ENCODE measurements at places on chromosomes 2 and 18. TPM values are rescaled to one million over a fixed set of nuclear protein-coding genes. Genes with fewer than 3 reads are reported as not detected.

MYCN gene
- total RNA-seq: not detected

EN1 gene
- total RNA-seq: not detected

PRKAG3 gene
- not detected for total RNA-seq

PPP1R1C gene
- not detected for total RNA-seq

SERPINB4 gene
- total RNA-seq: not detected

CEBPZOS gene
- total RNA-seq: 20.8 TPM

NR4A2 gene
- 0.40 TPM for total RNA-seq

TRMT61B gene
- 23.1 TPM for total RNA-seq

INO80D gene
- 8.8 TPM for total RNA-seq

MEP1B gene
- total RNA-seq: not detected

SLC39A10 gene
- 55.1 TPM for total RNA-seq

DTNA gene
- not detected for total RNA-seq

PAPOLG gene
- 41.3 TPM for total RNA-seq

UGT1A4 gene
- total RNA-seq: not detected

SLC9A4 gene
- total RNA-seq: not detected

ERLEC1 gene
- total RNA-seq: 62.9 TPM

PSME4 gene
- total RNA-seq: 40.2 TPM

GALNT3 gene
- 3.0 TPM for total RNA-seq

ALLC gene
- total RNA-seq: not detected

RAD51AP2 gene
- total RNA-seq: not detected

AMER3 gene
- not detected for total RNA-seq

MAP3K19 gene
- total RNA-seq: not detected

ABCG5 gene
- not detected for total RNA-seq

KIF1A gene
- total RNA-seq: not detected

CFAP53 gene
- not detected for total RNA-seq

MTIF2 gene
- total RNA-seq: 34.7 TPM

DRC1 gene
- not detected for total RNA-seq

PMS1 gene
- 29.7 TPM for total RNA-seq

PROC gene
- total RNA-seq: not detected

FAM161A gene
- 9.5 TPM for total RNA-seq

FAHD2A gene
- total RNA-seq: 34.2 TPM

STAT4 gene
- total RNA-seq: not detected

AQP12B gene
- total RNA-seq: not detected

ZNF514 gene
- 15.0 TPM for total RNA-seq

TEKT4 gene
- not detected for total RNA-seq

ACTG2 gene
- not detected for total RNA-seq

SDC1 gene
- 25.1 TPM for total RNA-seq

RGPD8 gene
- total RNA-seq: not detected

SLC4A5 gene
- total RNA-seq: 0.65 TPM

POTEJ gene
- total RNA-seq: not detected

FBLN7 gene
- 0.07 TPM for total RNA-seq

MAL gene
- total RNA-seq: not detected

STEAP3 gene
- not detected for total RNA-seq

SLC25A12 gene
- total RNA-seq: 55.8 TPM

ADCYAP1 gene
- not detected for total RNA-seq

IAH1 gene
- total RNA-seq: 69.5 TPM

APLF gene
- total RNA-seq: 2.5 TPM

DCDC2C gene
- total RNA-seq: not detected

FRZB gene
- total RNA-seq: not detected

PLEK gene
- 224 TPM for total RNA-seq
